Left renal cortex interstitium (tissue), 4 donors: ENCODE measurements at places on chromosomes 5 and 9.

- DNase-seq: no peak
Observed at GRCh38 chr5:139131921-139132432, 66.2 kb downstream of the SIL1 start.

GRCh38 chr5:141785711-141786110, 92.5 kb downstream of the PCDH1 start:
- no peak for DNase-seq

DNA sequence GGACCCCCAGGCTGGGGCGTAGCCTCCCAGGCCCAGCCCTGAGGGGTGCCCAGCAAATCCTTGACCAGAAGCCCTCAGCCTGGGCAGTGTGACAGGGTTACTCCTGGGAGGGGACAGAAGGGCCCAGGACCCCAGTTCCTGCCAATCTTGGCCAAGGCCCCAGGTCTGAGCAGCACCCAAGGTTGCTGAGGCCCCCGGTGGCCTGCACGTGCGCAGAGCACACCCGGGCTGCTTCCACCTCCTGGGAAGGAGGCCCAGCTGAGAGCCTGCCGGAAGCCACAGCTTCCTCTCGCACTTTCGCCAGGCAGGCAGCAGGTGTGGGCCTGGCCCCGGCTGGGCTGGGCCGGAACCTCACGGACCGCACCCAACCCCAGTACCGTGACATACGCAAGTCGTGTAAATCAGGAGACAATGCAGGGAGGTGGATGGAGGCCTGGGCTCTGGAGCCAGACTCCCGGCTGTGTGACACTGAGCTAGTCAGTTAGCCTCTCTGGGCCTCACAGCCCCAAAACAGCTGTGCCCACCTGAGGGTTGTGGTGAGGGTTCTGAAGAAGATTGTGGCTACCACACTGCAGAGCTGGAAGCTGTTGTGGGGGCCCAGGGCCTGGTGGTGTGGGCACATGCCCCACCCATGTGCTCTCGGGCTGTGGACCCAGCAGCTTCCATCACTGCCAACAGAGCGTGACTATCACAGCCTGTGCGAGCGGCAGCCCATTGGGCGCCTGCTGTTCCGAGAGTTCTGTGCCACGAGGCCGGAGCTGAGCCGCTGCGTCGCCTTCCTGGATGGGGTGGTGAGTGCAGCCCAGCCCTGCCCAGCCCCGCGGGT, 5.1 kb downstream of the GRK6 start:
- DNase-seq: no peak

- DNase-seq: no peak
Observed at GRCh38 chr9:108672475-108673190, 183.2 kb downstream of the ACTL7B start.

- DNase-seq: no peak
Observed at GRCh38 chr9:107284636-107285035, 1.6 kb downstream of the RAD23B start.

- no peak for DNase-seq
Observed at GRCh38 chr5:36305571-36306326, 4.0 kb upstream of the RANBP3L start.

DNA sequence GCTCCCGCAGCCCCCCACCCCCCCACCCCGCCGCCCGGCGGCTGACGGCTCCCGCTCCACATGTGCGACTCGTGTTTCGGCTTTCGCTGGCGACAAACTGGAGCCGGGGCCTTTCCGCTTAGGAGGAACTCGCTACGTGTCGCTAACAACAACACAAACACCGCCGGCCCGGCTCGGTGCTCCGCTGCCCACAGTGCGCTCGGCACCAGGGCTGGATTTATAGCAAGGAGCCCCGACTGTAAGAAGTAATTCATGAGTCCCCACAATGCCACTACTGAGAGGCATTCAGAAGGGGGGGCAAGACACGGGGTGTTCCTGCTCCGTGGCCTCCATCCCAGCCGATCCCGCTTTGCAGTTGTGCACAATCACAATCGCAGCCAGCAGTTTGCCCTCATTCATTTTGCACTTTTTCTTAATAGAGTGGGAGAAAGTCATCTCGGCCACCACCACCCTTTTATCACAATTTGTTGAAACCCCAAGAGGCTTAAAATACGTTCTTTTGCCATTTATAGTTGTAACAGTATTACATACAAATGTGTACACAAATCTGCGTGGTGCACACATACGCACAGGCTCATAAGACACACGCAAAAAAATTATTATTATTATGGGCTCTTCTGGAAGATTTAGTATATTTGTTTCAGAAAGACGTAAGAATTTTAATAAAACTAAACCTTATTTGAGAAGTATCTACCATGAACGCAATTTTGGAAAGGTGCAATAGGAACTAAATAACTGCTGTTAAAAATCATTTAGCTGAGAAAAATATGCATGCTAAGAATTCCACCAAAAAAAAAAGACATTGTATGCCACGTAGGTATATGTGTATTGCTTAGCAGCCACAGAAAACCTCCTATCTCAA, 48.1 kb downstream of the EBF1 start:
- no peak for DNase-seq
